Central memory CD8-positive, alpha-beta T cell (primary cell): ENCODE measurements at places on chromosomes 7 and 10.

- DNase-seq = no peak
Measured at GRCh38 chr10:10613656-10614244, 403.9 kb upstream of the CELF2 start.

- DNase-seq = no peak
Measured at GRCh38 chr7:155948423-155948822, 136.2 kb upstream of the SHH start.

DNA sequence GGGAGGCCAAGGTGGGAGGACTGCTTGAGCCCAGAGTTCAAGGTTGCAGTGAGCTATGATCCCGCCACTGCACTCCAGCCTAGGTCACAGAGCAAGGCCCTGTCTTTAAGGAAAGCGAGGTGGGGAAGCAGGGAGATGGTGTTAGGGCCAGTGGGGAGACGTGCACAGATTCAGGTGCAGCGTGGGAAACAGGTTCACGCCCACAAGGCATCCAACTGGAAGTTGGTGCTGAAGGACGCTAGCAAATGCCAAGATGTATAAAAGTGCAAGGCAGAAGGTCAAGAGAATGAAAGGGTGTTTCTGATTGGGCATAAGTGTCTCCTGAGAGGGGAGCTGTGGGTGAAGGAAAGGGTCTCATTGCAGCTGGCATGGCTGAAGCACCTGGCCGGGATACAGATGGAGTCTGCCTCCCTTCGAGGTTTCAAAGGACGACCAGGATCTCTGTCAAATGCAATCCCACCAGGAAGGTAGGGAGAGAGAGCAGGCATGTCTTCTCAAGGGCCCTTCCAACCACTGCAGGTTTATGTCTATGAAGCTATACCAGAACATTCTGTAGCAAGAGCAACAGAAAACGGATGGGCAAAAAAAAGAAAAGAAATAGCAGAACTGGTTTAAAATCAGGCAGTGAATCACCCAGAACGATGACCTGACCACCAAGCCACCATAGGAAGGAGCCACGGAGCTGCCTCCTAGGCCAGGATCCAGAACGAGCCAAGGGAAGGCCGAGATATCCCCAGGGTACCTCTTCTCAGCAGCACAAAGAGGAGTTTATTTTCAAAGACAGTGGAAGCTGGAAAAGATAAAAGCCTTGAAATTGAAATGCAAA is 43.2 kb downstream of the GSDME start:
- peak; percentile 2 for DNase-seq

DNA sequence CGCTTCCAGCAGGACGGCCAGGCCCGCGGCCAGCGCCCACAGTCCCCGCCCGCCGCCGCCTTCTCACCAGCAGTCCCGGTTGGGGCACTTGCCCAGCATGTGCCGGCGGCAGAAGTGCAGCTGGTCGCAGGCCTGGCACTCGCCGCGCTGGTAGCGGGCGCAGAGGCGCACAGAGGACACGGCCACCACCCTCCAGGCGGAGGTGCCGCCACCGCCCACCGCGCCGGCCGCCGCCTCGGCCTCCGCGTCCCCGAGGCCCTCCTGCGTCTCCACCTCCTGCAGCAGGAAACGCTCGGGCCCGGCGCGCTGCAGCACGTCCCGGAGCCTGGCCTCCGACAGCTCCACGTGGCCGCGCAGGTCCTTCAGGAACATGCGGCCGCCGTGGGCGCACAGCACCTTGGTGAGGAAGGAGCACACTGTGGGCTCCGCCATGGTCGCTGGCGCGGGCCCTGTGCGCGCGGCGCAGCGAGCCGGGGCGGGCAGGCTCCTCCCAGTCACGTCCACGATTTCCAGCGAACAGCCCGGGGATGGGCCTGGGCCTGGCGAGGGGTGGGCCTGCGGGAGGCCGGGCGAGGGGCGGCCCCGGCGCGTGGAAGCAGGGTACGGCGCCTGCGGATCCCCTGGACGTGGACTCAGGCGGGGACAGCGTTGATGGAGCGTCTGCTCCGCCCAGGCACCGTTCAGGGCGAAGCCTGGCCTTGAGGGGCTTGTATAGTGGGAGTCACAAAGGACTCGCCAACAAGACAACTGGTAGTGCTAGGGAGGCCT is at the start of gene ZC3HAV1L:
Gene ZC3HAV1L (minus strand): TSS at position 457 of the 768 bp plus-strand sequence. CDS start 25 bp downstream, at position 432.
- DNase-seq = no peak

DNA sequence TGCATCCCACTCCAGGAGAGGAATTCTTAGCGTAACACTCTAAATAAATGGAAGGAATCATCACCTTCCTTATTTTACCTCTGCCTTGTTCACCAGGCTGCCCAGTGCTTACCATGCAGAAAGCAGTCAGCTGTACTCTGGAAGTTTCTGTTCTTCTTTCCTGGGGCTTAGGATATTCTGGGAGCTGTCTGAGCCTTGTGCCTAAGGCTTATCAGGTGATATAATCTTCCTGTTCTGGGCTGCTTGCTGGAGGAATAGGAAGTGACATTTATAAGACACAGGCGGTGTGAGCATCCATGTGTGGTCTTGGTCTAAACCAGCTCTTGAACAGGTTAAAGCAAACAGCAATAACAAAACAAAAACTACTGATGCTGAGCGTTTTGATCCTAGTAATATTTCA is 13.5 kb downstream of the KCTD7 start:
- no peak for DNase-seq

DNA sequence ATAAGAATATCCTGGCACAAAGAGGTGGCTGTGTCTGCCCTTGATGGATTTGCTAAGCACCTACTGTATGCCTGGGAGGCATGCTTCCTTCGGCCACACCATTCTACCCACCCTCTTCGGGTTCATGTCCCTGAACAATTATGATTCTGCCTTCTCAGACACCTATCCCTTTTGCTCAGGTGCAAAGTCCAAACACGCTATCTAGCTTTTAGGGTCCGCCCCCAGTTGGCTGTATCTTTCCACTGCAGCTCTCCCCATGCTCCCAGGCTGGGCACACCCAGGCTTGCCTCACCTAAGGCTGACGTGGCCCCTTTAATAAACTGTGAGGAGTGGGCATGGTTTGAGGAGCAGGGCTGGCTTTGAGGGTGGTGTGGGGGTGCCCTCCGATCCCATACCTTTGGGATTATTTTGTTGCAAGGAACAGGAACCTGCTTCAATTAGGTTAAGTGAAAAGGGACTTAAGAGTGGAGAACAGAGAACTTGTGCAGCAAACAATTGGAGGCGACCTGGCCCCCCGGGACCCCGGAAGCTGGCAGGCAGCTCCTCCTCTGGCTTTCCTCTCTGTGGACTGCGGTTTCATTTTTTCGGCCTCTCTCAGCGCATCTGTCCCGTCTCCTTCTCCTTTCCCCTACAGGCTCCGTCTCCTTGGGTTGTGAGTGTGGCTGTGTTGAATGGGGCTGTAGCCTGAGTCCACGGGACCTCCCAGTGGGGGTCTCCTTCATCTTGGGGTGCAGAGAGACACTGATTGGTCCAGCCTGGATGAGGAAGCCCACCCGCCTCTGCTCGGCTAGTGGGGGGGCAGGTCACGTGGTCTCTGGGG is 3.8 kb downstream of the CLIP2 start:
- no peak for DNase-seq

- DNase-seq = no peak
Measured at GRCh38 chr10:80612261-80612660, 74.6 kb downstream of the SH2D4B start.

DNA sequence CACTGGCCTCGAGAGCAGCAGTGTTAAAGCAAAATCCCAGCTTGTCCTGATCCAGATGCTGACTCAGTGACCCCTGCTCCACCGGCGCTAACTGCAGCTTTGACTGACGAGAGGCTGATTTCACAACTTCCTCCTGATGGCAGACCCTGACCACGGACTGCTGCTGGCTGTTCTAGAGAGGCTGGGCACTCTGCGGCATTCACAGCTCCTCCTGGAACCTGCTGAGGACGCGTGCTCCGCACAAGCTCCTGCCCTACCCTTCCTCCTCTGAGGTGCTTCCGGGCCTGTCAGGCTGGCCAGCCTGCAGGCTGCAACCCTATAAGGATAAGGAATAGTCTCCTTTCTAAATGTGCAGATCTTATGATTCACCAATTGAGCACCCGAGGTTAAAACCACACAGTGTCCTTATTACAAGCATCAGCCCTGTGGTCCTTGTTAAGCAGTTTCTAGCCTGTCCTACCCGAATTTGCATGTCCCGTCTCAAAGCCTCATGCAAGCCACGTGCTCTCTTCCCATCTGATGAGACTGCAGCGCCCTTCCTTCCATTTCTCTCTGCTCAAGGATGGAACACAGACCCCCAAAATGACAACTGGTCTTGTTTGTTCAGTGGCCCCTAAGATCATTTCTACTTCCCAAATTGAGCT is 35.5 kb upstream of the NCAPG2 start:
- DNase-seq = no peak

DNA sequence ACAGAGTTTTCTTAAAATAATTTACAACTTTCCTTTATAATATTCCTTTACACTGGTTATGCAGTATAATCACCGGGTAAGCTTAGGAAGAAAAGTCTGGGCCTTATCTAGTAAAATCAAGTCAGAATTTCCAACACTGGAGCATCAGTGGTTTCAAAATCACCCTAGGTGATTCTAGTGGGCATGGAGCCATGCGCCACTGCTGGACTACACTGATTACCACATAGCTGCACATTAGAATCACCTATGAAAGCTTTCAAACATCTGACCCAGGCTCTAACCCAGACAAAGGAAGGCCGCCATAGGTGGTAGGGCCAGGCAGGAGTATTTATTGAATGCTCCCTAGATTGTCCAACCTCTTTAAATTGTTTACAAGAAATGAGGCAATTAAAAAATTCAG is 52.0 kb downstream of the NSUN6 start:
- DNase-seq = no peak

- no peak for DNase-seq
Measured at GRCh38 chr7:111098926-111099250, 8.0 kb downstream of the LRRN3 start.

GRCh38 chr7:127962589-127963361 is 68.5 kb downstream of the LRRC4 start:
- DNase-seq = no peak

- DNase-seq = no peak
Measured at GRCh38 chr10:132586739-132587138, 49.2 kb downstream of the INPP5A start.

- no peak for DNase-seq
Measured at GRCh38 chr10:69324583-69324982, 46.3 kb downstream of the HK1 start.

GRCh38 chr7:142298009-142298408 is 40.2 kb upstream of the PRSS58 start:
- no peak for DNase-seq

- no peak for DNase-seq
Measured at GRCh38 chr7:132381742-132382472, 194.4 kb downstream of the PLXNA4 start.

DNA sequence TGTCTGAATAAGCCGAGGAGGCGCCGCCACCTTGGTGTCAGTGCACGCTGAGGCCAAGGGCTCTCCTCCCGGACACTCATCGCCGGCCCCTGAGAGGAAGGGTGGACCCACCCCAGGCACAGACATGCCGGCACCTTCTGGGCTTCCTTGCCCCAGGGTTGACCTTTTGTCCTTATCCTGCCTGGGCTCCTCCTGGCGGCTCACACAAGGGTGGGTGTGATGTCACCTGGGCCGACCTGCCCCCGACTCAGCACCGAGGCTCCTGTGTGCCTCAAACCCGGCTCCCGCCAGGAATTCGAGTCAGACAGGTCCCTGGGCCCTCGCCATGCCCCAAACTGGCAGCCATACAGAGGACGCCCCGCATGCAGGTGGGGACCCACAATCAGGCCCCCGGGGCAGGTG is 17.7 kb upstream of the CFAP46 start:
- DNase-seq = no peak

GRCh38 chr7:149430192-149430591 is 30.7 kb downstream of the ZNF777 start:
- DNase-seq = no peak

GRCh38 chr7:130648580-130648979 is 20.0 kb downstream of the COPG2 start:
- DNase-seq = no peak

- DNase-seq = no peak
Measured at GRCh38 chr7:155000795-155001194, 2.1 kb downstream of the PAXIP1 start.

DNA sequence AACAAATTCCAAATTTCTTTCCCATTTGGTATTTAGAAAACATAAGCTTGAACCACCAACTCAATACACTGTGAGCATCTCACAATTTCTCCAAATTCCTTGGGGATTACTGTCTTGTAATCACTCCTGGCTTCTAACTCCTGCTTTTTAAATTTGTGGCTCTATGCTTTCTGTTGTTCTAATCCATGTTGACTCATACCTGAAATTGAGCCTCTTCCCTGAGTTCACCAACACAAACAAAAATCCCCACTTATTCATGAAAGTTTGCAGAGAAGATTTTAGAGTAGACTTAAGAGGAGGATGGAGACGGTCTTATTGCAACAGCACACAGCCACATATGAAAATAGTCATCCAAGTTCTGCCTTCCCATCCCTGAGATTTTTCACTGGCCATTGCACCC is 252.5 kb downstream of the PTEN start:
- DNase-seq = no peak

DNA sequence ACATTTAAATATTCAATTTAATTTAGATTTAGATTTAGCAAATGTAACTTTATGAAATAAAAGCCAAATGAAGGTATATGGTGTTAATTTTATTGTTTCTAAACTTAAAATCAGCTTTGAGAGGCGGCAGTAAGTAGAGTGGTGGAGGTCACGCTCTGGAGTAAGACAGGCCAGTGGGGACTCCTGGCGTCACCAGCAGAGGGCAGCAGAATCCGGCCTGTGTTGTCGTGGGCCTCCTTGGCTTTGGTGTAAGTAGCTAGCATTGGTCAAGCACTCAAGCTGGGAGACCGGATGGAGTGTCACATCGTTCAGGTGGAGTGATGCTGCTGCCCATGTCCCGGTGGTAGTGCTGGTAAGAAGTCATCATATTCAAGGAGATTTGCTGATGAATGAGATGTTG is 98.7 kb upstream of the DNAJB6 start:
- no peak for DNase-seq

DNA sequence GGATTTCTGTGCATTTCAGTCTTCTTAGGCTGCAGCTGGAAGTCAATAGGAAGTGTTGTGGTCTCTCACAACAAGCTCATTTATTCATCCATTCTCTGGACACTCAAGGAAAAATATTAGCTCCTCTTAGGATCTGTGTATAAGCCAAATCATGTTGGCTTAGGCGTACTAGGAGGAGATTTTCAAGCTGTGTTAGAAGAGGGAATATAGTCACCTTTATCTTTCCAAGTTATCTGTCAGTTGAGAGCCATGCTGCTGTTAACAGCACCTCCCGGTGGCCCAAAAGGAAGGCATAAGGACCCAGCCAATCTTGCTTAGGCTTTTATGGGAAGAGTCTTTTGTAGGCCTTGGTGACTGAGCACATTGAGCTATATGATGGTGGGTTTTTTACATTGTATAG is 220.0 kb downstream of the LRMDA start:
- no peak for DNase-seq

GRCh38 chr7:96794063-96794462 is 84.4 kb upstream of the SEM1 start:
- DNase-seq = no peak

GRCh38 chr7:42096681-42097561 is 140.1 kb downstream of the GLI3 start:
- DNase-seq = no peak
